Foreskin keratinocyte (primary cell): ENCODE measurements at places on chromosomes 11 and 22. TPM values are rescaled to one million over a fixed set of nuclear protein-coding genes. Genes with fewer than 3 reads are reported as not detected.

DNA sequence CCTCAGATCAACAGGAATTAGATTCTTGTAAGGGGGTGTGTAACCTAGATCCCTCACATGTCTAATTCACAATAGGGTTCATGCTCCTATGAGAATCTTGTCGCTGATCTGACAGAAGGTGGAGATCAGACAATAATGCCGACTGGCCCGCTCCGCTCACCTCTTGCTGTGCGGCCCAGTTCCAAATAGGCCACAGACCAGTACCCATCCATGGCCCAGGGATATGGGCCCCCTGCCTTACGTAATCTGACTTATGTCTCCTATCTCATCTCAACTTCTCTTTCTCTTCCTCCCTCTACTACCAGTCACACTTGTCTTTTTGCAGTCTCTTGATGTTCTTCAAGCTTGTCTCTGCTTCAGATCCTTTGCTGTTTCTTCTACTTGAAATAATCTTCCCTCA lies 70.0 kb downstream of the CWF19L2 start:
- no peak for DNase-seq

DNA sequence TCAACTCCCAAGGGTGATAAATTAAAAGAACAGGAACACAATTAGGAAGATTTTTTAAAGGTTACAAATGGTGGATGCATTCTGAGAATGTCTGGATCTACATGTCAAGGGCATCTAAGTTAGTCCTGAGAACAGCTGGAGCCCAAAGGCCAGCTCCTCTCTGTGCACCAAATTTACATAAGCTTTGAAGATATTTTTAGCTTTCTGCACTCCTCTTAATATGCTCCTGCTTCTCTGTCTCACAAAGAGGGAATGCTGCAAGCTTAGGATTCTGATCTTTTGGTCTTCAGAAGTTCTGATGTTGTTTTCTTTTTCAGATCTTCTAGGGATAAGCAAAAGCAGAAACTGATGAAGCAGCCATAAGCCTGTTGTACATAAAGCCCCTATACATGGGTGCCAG lies 309.8 kb upstream of the NCAM1 start:
- no peak for DNase-seq

DNA sequence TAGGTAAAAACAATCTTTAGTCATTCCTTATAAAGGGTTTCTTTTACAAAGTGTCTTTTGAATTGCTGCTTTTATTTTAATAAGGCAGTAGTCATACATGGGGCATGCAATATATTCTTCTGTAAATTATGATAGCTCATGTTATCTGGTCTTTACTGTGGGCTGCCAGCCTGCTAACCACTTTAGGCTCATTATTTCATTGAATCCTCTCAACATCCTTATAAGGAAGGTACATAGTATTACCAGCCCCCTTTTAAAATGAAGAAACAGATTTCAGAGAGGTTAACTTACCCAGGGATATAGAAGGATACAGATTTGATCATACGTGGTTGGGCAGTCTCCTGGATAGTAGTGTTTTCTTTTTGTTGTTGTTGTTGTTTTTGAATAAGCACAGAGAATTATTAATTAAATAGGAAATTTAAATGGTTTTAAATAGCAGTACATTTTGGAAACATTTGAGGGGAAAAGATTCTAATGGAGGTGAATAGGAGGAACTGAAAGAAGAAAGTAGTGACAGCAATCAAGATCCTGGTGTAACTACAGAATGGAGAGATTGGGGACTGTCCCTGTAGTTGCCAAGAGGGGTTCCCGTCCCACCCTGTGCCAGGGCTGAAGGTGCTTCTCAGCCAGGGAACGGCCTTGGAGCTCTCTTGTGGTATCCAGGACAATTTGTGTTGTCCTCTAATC lies 21.0 kb downstream of the SPECC1L start:
- no peak for DNase-seq

DNA sequence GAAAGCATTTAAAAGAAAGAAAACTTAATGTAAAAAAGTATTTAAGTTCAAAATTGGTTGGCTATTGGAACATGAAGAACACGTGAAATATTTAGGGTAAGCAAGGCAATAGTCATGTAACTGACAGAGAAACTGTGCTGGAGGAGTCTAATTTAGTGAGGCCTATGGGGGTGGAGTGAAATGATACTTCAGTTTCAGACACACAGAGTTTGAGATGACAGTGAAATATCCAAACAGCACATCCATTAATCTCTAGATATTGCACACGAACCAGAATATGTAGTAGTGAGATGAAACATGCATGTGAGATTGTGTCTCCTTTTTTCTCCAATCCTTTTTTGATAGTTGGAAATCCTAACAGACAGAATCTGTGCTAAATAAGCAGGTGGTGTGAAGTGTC lies 739.0 kb downstream of the CNTN5 start:
- no peak for DNase-seq

- DNase-seq = no peak
These were observed 72.6 kb downstream of the C22orf31 start for GRCh38 chr22:28989035-28989464.

DNA sequence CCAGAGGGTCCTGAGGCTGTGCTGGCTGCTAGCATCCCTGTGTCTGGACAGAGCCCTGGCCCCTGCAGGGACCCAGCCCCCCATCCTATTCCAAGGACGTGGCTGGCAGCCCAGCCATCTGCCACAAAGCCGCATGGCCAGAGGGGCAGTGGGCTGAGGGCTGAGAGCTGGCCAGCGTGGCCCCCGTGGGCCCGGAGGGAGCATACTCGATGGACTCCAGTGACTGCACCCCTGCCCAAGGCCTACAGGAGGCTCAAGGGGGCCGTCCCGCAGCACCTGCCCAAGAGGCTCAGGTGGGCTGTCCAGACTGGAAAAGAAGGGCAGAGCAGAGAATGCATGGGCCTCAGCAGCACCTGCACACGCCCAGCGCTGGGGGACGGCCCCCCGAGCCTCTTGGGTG lies 13.1 kb downstream of the TSPAN4 start:
- no peak for DNase-seq

Gene CARD10
- 116 and 130 TPM in 2 replicates for total RNA-seq

Gene OR4C12
- total RNA-seq = not detected in 2 replicates

Gene LMNTD2
- 0.92 and 0.95 TPM in 2 replicates for total RNA-seq

DNA sequence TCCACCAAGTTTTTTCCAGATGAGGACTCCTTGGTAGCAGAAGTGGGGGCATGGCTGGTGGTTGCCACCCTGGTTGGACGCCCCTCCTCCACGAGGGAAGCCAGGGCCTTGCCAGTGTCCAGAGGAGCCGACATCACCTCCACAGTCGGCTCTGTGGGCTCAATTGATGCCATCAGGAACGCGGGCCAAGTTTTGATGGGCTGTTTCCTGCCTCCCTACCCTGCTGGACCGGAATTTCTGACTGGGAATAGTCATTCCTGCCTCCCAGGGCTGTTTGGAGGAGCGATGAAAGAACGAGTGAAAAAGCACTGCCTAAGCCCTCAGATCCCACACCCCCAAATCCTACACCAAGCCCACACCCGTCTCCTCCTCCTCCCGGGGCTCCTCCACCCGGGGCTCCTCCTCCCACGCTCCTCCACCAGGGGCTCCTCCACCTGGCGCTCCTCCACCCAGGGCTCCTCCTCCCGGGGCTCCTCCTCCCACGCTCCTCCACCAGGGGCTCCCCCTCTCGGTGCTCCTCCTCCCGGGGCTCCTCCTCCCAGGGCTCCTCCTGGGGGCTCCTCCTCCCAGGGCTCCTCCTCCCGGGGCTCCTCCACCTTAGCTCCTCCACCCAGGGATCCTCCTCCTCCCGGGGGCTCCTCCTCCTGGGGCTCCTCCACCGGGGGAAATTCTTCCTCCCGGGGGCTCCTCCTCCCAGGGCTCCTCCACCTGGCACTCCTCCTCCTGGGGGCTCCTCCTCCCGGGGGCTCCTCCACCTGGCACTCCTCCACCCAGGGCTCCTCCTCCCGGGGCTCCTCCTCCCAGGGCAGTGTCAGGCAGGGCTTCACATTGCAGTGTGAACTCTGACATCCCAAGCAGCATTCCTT lies 10.0 kb upstream of the PRR5 start:
- no peak for DNase-seq

- DNase-seq = no peak
These were observed 625 bp downstream of the EIF3D start for GRCh38 chr22:36528341-36528740.

GRCh38 chr11:105073456-105074165 lies 28.5 kb upstream of the CARD16 start:
- DNase-seq = no peak

- no peak for DNase-seq
These were observed 1.9 kb upstream of the TRAF6 start for GRCh38 chr11:36512016-36512415.

Gene GPR83
- total RNA-seq = not detected in 2 replicates

- DNase-seq = no peak
These were observed 129.7 kb upstream of the CSNK2A3 start for GRCh38 chr11:11482730-11483129.

DNA sequence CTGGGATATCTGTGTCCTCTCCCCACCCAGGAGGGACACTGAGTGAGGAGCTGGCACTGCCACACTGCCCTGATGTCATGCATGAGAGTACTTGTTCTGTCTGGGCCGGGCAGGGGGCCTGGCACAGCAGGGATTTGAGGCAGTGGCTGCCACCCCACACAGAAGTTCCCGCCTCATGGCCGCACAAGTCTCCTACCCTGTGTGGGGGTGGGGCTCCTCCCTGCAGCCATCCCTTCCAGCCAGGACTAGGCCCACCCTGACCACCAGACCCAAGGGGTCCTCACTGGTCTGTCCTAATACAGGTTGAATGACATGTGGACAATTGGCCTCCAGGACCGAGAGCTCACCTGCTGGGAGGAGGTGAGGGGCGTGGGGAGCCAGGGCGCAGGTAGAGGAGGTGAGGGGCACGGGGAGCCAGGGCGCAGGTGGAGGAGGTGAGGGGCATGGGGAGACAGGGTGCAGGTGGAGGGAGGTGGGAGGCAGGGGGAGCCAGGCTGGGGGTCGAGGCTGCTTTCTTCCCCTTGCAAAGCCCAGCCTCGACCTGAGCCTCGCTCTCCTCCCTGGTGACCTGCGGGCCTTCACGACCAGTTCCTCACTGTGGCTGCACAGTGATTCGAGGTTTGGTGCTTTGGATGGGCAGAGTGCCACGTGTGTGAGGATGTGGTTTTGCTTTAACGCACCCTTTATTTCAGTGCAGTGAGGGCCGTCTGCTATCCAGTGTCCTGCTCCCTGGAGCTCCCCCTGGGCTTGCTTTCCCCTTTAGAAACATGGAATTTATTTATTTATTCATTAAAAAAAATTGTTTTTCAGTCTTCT lies 7.4 kb downstream of the LZTR1 start:
- no peak for DNase-seq

- DNase-seq = no peak
These were observed 109.4 kb downstream of the MICAL2 start for GRCh38 chr11:12219757-12220156.

DNA sequence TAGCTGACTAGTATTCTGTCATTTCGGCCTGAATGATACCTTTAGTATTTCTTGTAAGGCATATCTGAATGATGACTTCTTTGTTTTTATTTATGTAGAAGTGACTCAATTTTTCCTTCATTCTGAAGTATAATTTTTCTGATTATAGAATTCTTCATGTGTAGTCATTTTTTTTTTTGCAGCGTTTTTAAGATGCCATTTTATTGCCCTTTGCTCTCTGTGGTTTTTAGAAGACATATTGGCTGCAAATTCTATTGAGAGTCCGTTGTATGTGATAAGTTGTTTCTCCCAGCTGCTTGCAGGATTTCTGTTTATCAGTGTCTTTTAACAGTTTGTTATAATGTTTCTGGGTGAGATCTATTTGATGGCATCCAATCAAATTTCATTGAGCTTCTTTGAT lies 1224.8 kb downstream of the JRKL start:
- no peak for DNase-seq

Gene VSIG2
- total RNA-seq = not detected in 2 replicates

GRCh38 chr11:39809833-39810232 lies 1649.6 kb downstream of the LRRC4C start:
- DNase-seq = no peak

GRCh38 chr11:118265954-118266353 lies 1.9 kb upstream of the MPZL2 start:
- DNase-seq = peak; percentile 64

GRCh38 chr11:2271077-2271326 lies 614 bp upstream of the ASCL2 start:
- no peak for DNase-seq

Gene THRSP
- not detected in 2 replicates for total RNA-seq

DNA sequence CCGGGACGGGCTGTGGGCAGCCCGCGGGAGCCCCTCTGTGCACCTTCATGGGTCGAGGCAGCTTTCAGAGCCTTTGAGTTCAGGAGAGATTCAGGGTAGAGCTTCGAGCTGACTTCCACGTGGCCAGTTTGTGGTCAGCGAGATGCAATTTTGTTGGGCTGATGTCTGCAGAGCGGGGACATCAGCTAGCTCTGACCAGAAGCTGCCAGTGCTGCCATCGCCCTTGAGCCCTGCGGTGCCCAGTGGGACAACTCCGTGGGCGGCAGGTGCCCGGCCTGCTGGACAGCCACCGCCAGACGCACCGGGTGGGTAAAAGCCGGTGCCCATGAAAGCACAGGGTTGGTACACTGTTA lies 719 bp downstream of the TALDO1 start:
- no peak for DNase-seq

Gene CCDC81
- 0.14 and 0.17 TPM in 2 replicates for total RNA-seq

GRCh38 chr11:108319541-108320145 lies 96.8 kb downstream of the ATM start:
- peak; percentile 72 for DNase-seq

DNA sequence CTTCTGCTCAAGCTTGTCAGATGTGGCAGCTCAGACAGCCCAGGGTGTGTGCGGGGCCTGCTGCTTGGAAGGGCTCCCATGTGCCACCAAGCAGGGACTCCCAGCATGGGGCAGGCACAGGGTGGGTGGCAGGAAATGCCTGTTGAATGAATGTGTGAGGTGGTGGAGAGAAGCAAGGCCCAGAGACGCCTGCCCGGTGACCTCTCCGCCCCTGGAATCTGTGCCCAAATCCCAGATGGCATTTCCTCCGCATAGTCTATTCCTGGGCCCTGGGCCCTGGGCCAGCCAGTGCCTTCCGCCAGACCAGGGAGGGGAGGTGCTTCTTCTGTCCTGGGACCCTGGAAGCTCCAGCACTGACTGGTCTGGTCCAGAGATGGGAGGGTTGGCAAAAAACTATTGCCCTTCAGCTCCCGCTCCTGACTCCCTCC lies 3.7 kb downstream of the CST6 start:
- DNase-seq = no peak

GRCh38 chr11:67576735-67577475 lies 6.7 kb upstream of the GSTP1 start:
- DNase-seq = no peak

- DNase-seq = no peak
These were observed 234.9 kb upstream of the SESN3 start for GRCh38 chr11:95465887-95466286.

Gene C11orf91
- total RNA-seq = 0.18 and 0.41 TPM in 2 replicates

- no peak for DNase-seq
These were observed 160.9 kb upstream of the MTMR2 start for GRCh38 chr11:96084610-96085318.

DNA sequence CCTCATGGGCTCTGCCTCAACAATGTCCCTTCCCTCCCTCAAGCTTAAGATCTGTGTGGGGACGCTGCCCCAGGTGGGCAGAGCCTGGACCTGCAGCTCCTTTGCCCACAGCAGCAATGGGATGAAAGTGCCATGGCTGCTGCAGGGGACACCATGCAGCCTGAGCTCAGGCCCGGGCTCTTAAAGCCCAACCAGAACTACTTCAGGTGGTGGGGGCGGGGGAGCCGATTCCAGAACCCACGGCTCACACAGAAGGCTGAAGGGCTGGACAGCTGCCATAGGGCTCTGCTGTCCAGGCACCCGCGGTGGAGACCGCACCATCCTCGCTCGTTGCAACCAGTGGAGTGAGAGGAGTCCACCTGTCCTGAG lies 12.5 kb downstream of the CHID1 start:
- DNase-seq = no peak
